D341Med (cell line): ENCODE measurements at places on chromosomes 11 and 22.

- DNase-seq = peak; percentile 86
Measured at GRCh38 chr11:57480409-57481137, 20.2 kb downstream of the RTN4RL2 start.

GRCh38 chr22:35328472-35328885 lies 28.8 kb downstream of the TOM1 start:
- DNase-seq = no peak

GRCh38 chr11:3995949-3996554 lies 98.5 kb upstream of the RRM1 start:
- DNase-seq = no peak

- DNase-seq = no peak
Measured at GRCh38 chr11:117824571-117825537, at the start of gene FXYD2. TSS of gene FXYD2 (minus strand) at chr11:117824744. CDS start at chr11:117824678, 66 bp downstream.

DNA sequence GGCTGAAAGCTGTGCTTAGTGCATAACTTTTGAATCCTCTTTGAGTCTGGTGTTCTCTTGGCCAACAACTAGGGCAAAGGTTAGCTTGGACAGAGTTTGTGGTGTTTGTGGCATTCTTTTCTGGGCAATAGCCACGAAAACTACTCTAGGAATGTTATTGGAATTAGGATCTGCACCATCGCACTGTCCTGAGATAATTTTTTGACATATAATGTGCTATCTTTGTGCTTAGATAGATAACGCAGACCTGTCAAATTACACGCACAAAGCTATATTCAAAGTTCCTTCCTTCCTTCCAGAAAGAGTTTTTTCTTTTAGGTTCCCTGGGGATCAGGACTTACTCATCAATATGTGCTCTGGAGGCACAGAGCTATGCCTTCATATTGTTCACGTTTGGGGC lies 166.8 kb upstream of the MTMR2 start:
- DNase-seq = no peak

DNA sequence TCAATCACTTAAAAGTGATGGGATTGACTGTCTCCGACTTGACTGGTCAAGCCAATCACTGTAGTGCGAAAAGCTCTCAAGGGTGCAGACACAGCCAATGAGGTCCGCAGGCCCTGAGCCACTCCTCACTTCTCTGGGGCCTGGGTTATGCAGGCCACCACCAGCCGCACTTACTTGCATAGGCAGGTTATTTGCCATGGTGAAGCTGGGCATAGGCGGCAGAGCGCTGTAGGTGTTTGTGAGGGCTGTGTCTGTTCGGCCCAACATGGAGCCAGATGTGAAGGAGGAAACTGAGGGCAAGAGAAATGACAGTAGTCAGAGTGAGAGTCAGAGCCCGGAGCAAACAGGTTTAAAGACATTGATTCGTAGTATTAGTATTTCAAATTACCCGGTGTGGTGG lies 17.9 kb downstream of the PAX6 start:
- DNase-seq = no peak

DNA sequence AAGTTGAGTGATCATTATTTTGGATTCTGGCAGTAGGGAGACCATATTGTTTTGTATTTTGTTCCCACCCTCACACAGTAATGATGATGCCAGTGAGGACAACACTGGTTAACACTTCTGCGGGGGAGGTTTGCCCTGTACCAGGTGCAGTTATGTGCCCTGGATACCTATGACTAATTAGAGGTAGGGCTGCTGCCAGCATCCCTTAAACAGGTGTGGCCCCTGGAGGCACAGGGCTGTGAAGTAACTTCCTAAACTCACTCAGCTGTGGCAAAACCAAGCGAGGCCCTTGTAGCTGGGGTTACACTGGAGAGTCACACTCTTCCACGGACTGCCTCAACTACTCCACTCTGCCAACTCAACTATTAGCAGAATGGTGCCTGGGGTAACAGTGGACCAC lies 64.5 kb downstream of the MCM5 start:
- DNase-seq = no peak

DNA sequence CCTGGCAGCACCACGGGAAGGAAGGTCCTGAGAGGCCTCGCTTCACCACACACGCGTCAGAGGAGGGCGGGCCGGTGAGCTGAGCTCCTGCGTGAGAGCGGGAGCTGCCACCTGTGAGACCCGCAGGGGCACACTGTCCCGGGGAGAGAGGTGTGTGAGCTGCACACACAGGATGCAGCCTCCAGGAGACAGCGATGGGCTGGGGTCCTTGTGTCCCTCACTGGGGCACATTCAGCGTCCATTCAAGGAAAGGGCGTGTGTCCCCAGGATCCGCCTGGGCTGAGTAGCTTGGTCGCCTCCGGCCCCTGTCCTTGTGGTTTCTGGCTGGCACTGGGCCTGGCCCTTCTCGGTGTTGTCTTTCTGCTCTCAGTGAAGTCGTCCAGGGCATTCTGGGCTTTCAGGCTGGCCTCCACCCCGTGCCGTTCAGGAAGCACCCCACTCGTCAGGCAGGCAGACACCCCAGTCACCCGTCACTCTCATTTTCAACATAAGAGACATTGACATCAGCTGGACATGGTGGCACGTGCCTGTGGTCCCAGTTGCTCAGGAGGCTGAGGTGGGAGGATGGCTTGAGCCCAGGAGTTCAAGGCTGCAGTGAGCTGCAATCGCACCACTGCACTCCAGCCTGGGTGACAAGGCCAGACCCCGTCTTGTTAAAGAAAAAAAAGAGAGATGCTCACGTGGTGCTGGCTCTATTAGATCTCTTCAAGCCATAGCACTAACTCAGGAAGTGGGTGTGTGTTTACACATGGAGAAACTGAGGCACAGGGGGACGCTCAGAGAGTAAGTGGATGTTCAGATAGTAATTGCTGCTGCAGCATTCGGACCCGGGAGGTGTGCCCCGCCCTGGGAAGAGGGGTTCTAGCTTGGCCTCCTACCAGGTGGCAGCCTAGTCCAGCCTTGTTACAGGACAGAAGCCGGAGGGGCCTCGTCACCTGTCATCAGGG lies 1081.6 kb downstream of the BRD1 start:
- peak; percentile 17 for DNase-seq

DNA sequence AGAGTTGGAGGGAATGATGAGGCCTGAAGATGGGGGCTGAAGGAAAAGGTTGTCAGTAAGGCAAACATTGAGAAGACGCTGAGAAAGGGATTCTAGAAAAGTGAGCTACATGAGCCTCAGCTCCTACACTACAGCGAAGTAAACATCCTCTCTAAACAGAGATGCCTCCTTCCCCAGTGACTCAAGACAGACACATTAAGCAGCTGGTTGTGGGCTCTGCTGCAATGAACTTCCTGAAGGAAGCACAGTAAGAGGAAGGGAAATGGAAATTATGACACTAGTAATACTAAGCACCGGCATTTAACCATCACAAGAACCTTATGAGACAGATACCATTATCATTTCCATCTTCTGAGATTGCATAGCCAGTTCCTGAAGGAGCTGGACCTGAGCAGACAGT lies 190.5 kb downstream of the C11orf87 start:
- no peak for DNase-seq

- no peak for DNase-seq
Measured at GRCh38 chr11:76654980-76655379, 15.6 kb downstream of the LRRC32 start.

DNA sequence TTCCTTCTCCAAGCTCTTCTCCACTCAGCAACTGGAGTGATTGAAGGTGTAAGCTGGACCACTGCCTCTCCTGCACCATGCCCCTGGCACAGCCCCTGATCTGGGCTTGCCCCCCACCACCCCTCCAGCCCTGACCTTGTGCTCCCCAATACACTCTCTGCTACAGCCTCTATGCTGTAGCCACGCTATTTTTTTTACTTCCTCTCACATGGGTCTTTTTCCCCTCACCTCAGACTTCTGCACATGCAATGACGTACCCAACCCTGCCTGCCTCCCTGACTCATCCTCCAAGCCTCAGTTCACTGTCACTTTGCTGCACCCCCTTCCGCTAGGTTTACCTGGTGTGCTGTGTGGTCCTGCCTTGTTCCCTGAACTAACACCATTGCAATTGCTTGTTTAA lies 9.0 kb downstream of the CSNK2A3 start:
- DNase-seq = no peak

DNA sequence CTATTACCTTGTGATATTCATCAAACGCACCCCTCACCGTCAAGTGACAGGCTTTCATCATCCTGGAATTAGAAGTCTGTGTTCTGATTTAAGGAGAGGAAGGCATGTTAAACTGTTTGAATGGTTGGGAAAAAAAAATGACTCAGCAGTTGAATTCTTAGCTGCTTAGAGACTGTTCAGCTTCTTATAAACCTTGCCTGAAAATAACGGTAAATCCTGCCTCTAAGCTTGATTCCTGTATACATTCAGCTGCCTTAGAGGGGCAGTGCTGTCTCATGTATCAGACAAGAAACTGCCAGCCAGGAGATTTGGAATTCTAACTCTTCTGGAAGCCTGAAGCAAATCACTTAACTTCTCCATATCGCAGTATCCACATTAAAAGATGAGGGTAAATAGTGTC lies 437.4 kb downstream of the JRKL start:
- peak; percentile 50 for DNase-seq

GRCh38 chr22:23216461-23217170 lies 36.3 kb downstream of the BCR start:
- DNase-seq = no peak

- no peak for DNase-seq
Measured at GRCh38 chr11:38476808-38477575, 1879.0 kb upstream of the RAG2 start.

GRCh38 chr22:40057652-40058051 lies 62.9 kb downstream of the FAM83F start:
- no peak for DNase-seq

DNA sequence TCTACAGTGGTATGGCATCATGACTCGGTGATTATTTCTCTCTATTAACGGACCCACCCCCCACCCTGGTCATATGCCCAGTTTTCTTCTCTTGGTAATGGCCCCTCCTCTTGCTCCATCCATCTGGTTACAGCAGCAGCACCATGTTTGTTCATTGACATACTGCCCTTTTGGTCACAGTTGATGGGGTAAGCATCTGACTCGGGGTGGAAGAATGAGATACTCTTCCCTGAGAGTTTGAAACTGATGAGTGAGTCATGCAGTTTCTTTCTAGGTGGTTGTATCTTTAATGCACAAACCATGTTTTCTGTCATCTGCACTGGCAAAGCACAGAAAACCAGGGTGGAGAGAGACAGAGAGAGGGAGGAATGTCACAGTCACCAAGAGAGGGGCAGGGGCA lies 126.0 kb downstream of the SYN3 start:
- no peak for DNase-seq
